ENCODE measurements at places on chromosomes 6 and 20. TPM values are rescaled to one million over a fixed set of nuclear protein-coding genes. Genes with fewer than 3 reads are reported as not detected.

The PAX1 gene
- total RNA-seq, result 0.43 TPM

The IPCEF1 gene
- total RNA-seq, result 0.40 TPM

DNA sequence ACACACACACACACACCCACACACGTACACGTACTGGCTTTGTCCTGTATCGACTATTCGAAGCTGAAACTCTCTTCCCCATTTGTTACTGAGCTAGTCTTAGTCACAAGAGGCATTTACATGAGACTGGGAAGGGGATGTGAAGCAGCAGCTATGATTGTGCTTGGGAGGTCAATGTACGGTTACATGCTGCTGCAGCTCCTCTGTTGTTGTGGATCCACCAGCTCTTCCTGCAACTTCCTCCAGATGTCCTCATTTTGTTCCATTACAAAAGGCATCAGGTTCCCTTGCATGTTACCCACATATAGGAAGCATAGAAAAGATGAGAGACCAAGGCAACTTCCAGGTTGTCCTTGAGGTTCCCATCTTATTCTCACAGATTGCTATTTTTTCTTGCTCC is 612.4 kb upstream of the IMPG1 start:
- H3K27me3 ChIP-seq, result peaks cover 3% of the 10 kb centered on the region
- H3K4me1 ChIP-seq, result no peaks in the 10 kb centered on the region
- H3K36me3 ChIP-seq, result no peaks in the 10 kb centered on the region
- no peak overlapping the region for H3K27ac ChIP-seq

GRCh38 chr20:57620274-57620990 is at the start of gene ZBP1:
ZBP1 (minus strand) TSS chr20:57620426; CDS start chr20:57620295, 131 bp downstream.
- H3K4me1 ChIP-seq, result peaks cover 13% of the 10 kb centered on the region
- DNase-seq, result peak; percentile 52
- H3K27ac ChIP-seq, result no peak within 1 kb of the TSS
- H3K36me3 ChIP-seq, result no peaks in the 10 kb centered on the region
- no peak within 1 kb of the TSS for H3K4me3 ChIP-seq

The PAK1IP1 gene
- 16.4 TPM for total RNA-seq

DNA sequence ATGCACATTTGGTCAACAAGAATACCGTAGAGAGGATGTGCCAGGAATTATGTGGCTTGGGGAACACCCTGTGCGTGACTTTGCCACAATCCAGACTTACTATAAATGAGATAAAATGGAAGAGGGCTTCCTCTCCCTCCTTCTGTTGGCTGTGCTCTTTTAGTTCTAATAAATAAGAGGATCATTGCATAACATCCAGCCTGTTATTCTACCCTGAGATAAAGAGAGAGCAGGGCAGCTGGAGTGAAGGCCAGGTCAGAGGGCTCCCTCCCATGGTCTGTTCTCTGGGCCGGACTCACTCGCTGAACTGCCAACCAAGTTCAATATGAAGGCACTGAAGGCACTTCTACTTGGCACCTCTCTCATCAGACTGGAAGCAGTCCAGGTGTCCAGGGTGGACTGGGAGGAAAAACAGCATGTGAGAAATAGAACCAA is 91.7 kb downstream of the MTFR2 start:
- H3K4me1 ChIP-seq, result peaks cover 5% of the 10 kb centered on the region
- no peak for DNase-seq
- H3K27ac ChIP-seq, result no peak overlapping the region
- H3K27me3 ChIP-seq, result peaks cover 3% of the 10 kb centered on the region
- H3K4me3 ChIP-seq, result no peak overlapping the region

The CPXM1 gene
- total RNA-seq, result 106 TPM

GRCh38 chr20:49862607-49863200 is 50.1 kb downstream of the SLC9A8 start:
- H3K4me3 ChIP-seq, result no peak overlapping the region
- H3K27ac ChIP-seq, result no peak overlapping the region
- peaks cover 18% of the 10 kb centered on the region for H3K36me3 ChIP-seq
- DNase-seq, result no peak
- H3K27me3 ChIP-seq, result no peaks in the 10 kb centered on the region

The GPX5 gene
- total RNA-seq, result not detected

- peaks cover 25% of the 10 kb centered on the region for H3K4me1 ChIP-seq
- H3K27ac ChIP-seq, result no peak overlapping the region
- H3K4me3 ChIP-seq, result no peak overlapping the region
- H3K27me3 ChIP-seq, result no peaks in the 10 kb centered on the region
These were observed 12.6 kb downstream of the CPNE5 start for GRCh38 chr6:36826520-36827227.

- H3K4me1 ChIP-seq, result peaks cover 12% of the 10 kb centered on the region
- H3K4me3 ChIP-seq, result peak overlapping the region; percentile 29
- no peaks in the 10 kb centered on the region for H3K36me3 ChIP-seq
- no peak for DNase-seq
- H3K27me3 ChIP-seq, result peaks cover 41% of the 10 kb centered on the region
These were observed 1.8 kb upstream of the MAP7 start for GRCh38 chr6:136552054-136552453.

DNA sequence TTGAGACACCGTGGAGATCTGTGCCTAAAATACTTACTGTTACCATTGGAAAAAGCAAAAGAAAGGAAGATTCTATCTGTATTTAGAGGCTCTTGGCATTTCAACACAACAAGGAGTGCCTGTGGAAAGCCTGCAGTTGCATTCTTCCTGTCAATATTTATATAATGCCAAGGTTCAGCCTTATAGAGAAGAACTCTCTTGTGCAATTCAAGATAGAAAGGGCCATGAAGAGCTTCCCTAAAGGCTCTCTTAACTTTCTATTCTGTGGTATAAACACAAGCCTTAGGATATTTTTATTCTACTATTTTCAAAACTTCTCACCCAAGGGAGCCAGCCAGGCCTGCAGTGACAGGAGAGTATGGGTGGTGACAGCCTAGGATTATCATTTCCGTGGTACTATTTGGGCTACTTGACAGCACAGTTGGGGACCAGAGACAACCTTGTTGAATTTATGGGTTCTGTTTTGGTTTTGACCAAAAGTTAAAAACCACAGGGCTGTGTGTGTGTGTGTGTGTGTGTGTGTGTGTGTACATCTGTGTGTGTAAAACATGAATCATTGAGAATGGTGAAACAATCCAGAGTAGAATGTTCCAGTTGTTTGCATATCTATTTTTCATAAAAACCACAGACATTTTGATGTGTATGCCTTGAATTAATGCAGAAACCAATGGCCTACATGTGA is 700.9 kb upstream of the SLC35B3 start:
- DNase-seq, result no peak
- no peak overlapping the region for H3K27ac ChIP-seq
- no peaks in the 10 kb centered on the region for H3K36me3 ChIP-seq
- H3K27me3 ChIP-seq, result no peaks in the 10 kb centered on the region
- peaks cover 28% of the 10 kb centered on the region for H3K4me1 ChIP-seq

DNA sequence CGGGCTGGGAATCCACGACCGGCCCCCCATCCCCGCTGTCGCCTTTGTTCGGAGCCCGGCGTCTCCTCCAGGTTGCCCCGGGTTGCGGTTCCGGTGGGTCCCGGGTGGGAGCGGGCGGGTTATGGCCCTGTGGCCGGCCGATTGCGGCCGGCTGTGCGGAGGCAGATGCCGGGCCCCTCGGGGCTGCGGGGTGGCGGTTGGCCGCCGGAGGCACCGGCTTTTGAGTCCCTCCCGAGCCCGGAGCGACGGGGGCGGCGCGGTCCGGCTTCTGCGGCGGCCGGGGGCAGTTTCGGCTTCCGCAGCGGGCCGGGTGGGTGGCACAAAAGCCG is 431 bp downstream of the LOC128125822 start:
- peaks cover 24% of the 10 kb centered on the region for H3K4me1 ChIP-seq
- H3K36me3 ChIP-seq, result peaks cover 22% of the 10 kb centered on the region
- H3K27ac ChIP-seq, result peak overlapping the region; percentile 98
- DNase-seq, result peak; percentile 68
- H3K27me3 ChIP-seq, result no peaks in the 10 kb centered on the region
- H3K4me3 ChIP-seq, result peak overlapping the region; percentile 97

DNA sequence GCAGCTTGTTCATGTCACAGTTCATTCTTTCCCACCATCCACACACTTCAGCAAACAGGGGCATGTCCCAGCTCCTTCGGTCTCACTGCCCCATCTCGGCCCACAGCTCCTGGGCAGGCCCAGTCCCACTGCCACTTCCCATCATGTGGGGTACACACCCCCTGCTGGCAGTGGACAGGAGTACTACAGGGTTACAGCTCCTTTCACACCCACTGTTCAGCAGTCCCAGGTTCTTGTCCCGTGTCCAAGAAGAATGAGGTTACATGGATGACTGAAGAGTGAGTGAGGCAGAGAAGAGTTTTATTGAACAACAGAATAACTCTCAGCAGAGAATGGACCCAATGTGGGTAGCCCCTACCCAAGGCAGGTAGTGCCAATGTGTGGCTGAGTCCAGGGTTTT is 77.8 kb upstream of the SMLR1 start:
- no peaks in the 10 kb centered on the region for H3K27me3 ChIP-seq
- H3K36me3 ChIP-seq, result no peaks in the 10 kb centered on the region
- H3K4me1 ChIP-seq, result peaks cover 14% of the 10 kb centered on the region
- H3K27ac ChIP-seq, result no peak overlapping the region
- no peak overlapping the region for H3K4me3 ChIP-seq

- no peak for DNase-seq
- no peaks in the 10 kb centered on the region for H3K36me3 ChIP-seq
- peaks cover 24% of the 10 kb centered on the region for H3K27me3 ChIP-seq
- no peak overlapping the region for H3K4me3 ChIP-seq
- H3K4me1 ChIP-seq, result peaks cover 29% of the 10 kb centered on the region
These were observed 138.6 kb downstream of the DLL1 start for GRCh38 chr6:170152124-170152926.

The MMP24 gene
- 2.6 TPM for total RNA-seq

GRCh38 chr20:34927736-34928135 is 27.9 kb downstream of the GSS start:
- H3K4me3 ChIP-seq, result no peak overlapping the region
- no peaks in the 10 kb centered on the region for H3K27me3 ChIP-seq
- peak overlapping the region; percentile 71 for H3K27ac ChIP-seq
- no peak for DNase-seq

- H3K36me3 ChIP-seq, result no peaks in the 10 kb centered on the region
- no peak overlapping the region for H3K27ac ChIP-seq
- H3K4me3 ChIP-seq, result no peak overlapping the region
- H3K4me1 ChIP-seq, result peaks cover 40% of the 10 kb centered on the region
- no peak for DNase-seq
These were observed 80.4 kb upstream of the POPDC3 start for GRCh38 chr6:105259913-105260889.

- peaks cover 20% of the 10 kb centered on the region for H3K27me3 ChIP-seq
- no peak overlapping the region for H3K27ac ChIP-seq
- DNase-seq, result no peak
- H3K4me1 ChIP-seq, result peaks cover 19% of the 10 kb centered on the region
- H3K36me3 ChIP-seq, result no peaks in the 10 kb centered on the region
These were observed 154.2 kb upstream of the MAFB start for GRCh38 chr20:40843251-40843650.

GRCh38 chr20:731891-732560 is 36.3 kb downstream of the SLC52A3 start:
- peak overlapping the region; percentile 21 for H3K27ac ChIP-seq
- peak overlapping the region; percentile 3 for H3K4me3 ChIP-seq
- H3K27me3 ChIP-seq, result peaks cover 25% of the 10 kb centered on the region
- no peaks in the 10 kb centered on the region for H3K36me3 ChIP-seq

DNA sequence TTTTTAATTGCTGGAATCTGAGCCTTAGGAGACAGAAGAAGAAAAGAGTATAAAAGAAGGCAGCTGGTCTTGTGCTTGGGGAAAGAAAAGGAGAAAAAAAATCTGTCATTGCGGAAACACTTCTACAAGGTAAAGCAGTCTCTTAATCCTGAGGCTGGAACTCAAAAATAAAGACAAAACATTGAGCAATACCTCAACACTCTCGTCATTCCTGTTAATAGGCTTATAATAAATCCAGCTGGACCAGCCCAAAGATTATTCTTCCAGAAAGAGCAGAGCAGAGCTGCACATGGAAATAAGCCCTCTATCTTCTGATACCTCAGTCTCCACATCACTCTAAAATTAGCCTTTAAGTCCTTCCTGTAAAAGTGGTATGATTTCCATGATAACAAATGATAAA is 62.0 kb upstream of the HIVEP1 start:
- no peaks in the 10 kb centered on the region for H3K27me3 ChIP-seq
- H3K4me3 ChIP-seq, result no peak overlapping the region
- DNase-seq, result no peak
- H3K4me1 ChIP-seq, result peaks cover 5% of the 10 kb centered on the region
- H3K36me3 ChIP-seq, result no peaks in the 10 kb centered on the region
- H3K27ac ChIP-seq, result peak overlapping the region; percentile 9

GRCh38 chr20:8930726-8931125 is 138.2 kb upstream of the PLCB4 start:
- no peaks in the 10 kb centered on the region for H3K27me3 ChIP-seq
- no peak for DNase-seq
- H3K27ac ChIP-seq, result no peak overlapping the region

- H3K4me3 ChIP-seq, result no peak overlapping the region
- peaks cover 29% of the 10 kb centered on the region for H3K27me3 ChIP-seq
- no peaks in the 10 kb centered on the region for H3K36me3 ChIP-seq
- H3K27ac ChIP-seq, result no peak overlapping the region
These were observed 11.5 kb upstream of the ZNF133 start for GRCh38 chr20:18276821-18277220.

The SLC22A2 gene
- total RNA-seq, result not detected

The KPNA5 gene
- 12.6 TPM for total RNA-seq

DNA sequence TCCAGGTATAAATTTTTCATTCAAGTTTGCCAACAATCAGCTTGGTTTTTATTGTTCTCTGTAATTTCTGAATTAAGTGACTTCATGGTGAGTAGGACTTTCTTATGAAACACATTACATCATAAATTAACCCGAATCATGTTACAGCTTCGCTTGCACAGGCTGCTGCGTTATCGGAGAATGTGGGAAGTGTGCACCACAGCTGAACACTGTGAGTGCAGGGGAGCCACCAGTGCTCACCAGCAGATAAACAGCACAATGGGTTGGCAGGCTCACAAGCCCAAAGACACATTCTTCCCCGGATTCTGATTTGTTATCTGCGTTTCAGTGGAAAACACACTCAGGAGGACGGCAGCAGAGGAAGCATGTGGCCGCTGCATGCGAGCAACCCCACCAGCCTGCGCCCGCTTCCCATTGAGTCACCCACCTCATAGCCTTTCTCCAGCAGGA is 121.1 kb downstream of the GMDS start:
- no peak for DNase-seq
- H3K27me3 ChIP-seq, result peaks cover 3% of the 10 kb centered on the region
- H3K4me3 ChIP-seq, result no peak overlapping the region
- peaks cover 17% of the 10 kb centered on the region for H3K4me1 ChIP-seq
- H3K27ac ChIP-seq, result no peak overlapping the region

GRCh38 chr20:48364688-48365421 is 462.9 kb downstream of the PREX1 start:
- H3K27me3 ChIP-seq, result no peaks in the 10 kb centered on the region
- no peak for DNase-seq
- H3K36me3 ChIP-seq, result no peaks in the 10 kb centered on the region
- no peak overlapping the region for H3K4me3 ChIP-seq

DNA sequence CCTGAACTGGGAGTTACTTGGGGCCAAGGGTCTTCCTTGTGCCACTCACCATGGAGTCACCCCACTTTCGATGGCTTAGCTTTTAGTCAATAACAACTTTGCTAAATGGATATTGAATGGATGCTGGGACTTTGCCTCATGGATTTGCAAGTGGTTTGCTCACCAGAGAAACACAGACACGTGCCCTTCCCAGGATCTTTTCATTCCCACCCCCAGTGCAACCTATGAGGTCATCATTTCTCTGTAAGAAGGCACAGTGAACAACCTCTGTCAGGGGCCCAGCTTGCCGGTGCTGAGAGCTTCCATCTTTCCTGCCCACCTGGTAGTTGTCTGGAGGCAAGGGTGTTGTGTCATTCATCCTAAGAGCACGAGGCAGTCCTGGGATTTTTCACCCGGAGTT is 256.8 kb upstream of the PMEPA1 start:
- peaks cover 10% of the 10 kb centered on the region for H3K27me3 ChIP-seq
- H3K4me3 ChIP-seq, result no peak overlapping the region
- H3K4me1 ChIP-seq, result peaks cover 7% of the 10 kb centered on the region
